Tibial nerve (tissue), 4 donors: ENCODE measurements at places on chromosomes 2 and 18.

DNA sequence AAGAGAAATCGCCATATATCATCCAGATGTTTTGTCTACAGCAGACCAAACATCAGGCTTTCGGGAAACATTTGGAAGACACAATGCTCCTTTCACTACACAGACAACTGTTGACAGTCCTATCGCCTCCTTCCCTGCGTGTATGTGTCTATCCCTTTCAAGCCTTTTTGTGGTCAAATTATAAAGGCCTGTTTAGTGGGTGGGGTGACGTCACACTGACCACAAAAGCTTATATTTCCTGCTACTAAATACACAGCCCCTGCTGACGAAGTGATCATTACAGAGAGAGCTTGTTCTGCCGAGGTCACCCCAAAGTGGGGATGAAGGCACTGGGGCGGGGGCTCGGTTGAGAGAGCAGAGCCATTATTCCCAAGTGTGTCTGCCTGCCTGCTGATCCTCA, 302.7 kb upstream of the TNP1 start:
- no peak for DNase-seq

GRCh38 chr2:88955607-88956006, 264.1 kb downstream of the RPIA start:
- no peak for DNase-seq

GRCh38 chr2:69989441-69990105, 28.1 kb upstream of the ASPRV1 start:
- no peak for DNase-seq

GRCh38 chr2:62641410-62641843, 64.1 kb upstream of the EHBP1 start:
- DNase-seq = no peak

- DNase-seq = no peak
Measured at GRCh38 chr2:147628971-147629421, 215.8 kb upstream of the ACVR2A start.

DNA sequence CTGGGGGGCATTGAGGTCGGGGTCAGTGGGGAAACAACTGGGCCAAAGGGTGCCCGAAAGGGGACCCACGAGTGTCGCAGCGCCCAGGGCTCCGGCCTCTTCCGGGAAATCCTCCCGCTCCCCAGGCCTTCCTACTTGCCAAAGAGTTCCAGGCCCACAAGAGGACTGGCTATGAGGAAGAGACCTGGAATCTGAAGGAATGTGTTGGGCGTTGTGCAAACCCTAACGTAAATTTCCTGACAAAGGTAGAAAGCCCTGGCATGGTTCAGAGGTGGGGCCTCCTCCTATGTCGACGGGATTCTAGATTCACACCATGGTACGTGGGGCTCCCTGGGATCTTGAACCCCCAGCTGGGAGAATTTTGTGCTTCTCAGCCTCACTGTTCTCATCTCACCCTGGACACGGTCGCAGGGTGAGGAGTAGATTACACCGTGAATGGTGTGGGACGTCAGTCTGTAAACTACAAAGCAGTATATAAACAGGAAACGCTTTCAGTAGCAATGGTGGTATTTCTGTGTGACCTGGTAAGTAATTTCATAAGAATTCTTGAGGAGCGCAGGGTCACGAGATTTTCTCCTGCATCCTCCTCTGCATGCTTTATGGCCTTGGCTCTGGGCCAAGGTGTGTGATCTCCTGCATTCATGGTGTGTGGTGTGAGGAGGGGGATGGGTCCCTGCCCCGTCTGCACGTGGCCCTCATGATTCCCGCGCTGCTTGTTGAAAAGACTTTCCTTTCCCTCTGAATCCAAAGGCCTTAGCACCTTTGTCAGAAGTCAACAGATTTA, 868 bp downstream of the HSBP1L1 start:
- no peak for DNase-seq

DNA sequence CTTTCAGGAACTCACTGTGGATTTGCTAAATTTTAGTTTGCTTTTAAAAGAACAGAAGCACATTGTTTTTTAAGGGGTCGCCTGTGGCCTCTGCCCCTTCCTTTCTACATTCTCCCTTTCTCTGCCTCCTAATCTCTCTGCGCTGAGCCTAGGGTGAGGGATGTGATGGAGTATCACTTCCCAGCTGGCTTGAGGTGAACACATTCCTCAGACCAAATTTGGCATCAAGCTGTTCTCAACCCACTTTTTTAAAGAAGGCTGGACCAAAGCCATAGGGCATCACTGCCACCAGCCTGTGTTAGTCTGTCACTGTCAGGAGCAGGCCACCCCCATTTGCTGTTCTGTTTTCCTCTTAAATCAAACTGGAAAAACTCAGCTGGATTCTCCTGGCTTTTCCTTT, 27.4 kb downstream of the EIF4E2 start:
- no peak for DNase-seq

DNA sequence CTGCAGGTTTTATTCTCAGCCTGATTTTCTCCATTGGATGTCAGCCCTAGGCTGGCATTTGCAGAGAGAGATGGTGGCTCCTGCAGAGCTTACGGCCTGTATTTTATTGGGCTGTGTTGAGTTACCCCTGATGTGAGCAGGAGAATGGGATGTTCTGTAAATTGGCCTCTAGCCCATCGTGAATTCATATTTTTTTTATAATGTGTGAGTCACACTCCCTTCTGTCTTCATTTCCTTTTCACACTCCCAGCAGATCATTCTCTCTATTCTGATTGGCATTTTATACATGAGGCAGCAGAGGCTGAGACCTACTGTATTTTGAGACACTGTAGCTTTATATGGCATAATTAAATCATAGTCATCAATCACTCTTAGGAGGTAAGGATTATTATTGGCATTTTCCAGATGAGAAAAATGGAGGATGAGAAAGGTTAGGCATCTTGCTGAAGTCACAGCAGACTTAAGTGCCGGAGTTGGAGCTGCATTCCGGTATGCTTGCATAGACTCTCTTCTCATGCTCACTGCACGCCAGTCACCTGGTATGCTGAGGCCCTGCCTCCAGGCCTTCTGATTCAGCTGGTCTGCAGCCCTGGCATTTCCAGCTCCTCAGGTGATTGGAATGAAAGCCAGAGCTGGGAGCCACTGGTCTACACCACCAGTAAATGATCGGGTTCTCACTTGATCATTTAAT, 142.4 kb downstream of the NEDD4L start:
- DNase-seq = no peak

DNA sequence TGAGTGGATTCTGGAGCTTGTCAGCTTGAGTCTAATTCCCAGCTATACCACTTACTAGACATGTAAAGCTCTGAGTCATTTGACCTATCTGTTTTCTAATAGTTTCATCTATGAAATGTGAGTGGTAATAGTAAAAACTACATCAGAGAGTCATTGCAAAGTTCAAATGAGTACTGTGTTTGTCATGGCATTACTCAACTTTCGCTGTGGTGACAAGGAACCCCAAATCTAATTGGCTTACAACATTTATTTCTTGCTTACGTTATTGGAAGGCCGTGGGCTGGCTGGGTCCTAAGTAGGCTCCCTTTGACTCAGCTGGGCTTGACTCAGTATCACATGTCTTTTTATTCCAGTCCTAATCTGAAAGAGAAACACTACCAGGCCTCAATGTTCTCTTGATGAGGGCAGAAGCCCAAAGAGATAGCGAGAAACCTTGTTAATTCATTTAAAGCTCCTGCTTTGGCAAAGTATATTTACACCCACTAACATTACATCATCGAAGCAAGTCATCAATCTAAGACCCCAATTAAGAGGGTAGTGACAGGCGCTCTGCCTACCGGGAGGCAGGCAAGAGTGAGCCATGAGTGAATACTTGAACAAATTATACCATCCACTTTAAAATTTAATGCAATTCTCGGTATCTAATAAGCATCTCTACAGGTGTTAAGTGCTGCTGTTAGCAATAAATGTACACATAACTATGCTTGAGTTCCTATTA, 431.8 kb upstream of the SPHKAP start:
- no peak for DNase-seq

DNA sequence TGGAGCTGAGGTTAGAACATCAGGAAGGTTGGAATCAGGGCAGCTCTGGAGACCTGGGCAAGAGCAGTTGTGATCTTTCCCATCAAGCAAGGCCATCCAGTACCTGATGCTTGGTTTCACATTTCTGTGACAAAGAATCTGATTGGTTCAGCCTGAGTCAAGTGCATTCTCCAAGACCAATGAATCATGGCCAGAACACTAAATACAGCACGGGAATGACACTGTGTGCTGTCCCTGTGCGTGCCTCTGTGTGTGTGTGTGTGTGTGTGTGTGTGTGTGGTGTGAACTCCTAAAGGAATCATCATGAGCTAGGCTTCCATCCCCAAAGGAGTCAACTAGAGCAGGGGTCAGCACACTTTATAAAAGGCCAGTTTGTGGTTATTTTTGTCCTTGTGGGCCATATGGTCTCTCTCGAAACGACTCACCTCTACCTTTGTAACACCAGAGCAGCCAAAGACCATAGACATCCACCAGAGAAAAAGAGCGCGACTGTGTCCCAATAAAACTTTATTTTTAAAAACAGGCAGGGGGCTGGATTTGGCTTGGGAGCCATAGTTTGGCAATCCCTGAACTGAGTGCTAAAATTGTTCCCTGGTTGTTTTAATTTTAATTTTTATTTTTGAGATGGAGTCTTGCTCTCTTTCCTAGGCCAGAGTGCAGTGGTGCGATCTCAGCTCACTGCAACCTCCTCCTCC, 99.7 kb downstream of the INHBB start:
- no peak for DNase-seq

GRCh38 chr2:106107509-106108131, 86.5 kb downstream of the UXS1 start:
- no peak for DNase-seq

DNA sequence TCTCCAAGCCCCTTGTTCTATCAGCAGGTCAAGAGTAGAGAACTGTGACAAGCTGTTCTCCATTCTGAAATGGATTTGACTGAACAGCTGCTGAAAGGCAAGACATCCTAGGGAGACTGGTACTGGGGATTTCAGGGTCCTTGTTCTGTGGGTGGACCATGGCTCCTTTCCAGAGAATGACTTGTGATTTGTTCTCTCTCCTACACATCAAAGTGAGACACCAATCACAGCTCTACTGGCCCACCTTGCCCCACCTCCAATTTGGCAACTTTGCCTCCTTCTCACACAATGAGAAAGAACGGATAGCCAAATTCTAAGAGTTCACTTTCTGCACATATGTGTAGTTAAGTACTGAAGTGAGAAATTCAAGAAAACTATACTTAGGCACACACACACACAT, 67.4 kb downstream of the BCL11A start:
- no peak for DNase-seq

GRCh38 chr2:206978746-206979145, 39.4 kb downstream of the CPO start:
- DNase-seq = no peak

DNA sequence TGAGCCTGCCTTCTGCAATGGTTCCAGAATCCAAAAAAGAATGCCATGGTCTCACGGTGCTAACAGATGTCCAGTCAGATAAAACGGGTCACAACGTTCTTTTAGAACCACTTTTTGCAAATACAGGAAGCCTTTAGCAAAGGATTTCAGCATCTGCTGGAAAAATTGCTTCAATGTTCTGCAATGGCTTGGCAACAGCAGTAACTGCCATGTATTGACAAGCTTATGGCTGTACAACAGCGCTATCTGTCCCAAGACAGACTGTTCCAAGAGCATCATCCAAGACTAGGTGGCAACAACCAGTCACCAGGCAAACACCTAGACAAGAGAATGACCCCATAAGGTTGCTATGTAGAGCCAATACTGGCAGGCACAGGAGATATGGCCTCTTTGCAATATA, 37.6 kb upstream of the RIOK3 start:
- no peak for DNase-seq

DNA sequence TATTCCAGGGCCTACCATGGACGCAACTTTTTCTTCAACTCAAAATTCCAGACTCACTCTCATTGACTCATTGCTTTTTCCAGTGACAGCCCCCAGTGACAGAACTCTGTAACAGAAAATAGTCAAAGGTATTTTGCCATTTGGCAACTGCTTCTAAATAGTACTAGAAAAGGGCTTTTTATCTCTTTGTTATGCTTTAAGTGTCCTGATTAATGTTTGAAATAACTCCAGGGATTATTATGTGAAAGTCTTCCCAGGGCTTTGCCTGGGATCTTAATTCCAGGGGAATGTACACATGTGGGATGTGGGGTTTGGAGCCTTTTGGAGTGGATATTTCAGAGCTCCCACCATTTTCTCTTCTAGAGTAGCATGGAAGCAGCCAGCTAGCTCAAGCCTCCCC, 198.8 kb downstream of the KCNS3 start:
- DNase-seq = no peak

GRCh38 chr2:11976073-11976472, 229.6 kb downstream of the LPIN1 start:
- no peak for DNase-seq

GRCh38 chr18:9581667-9582066, 32.7 kb downstream of the PPP4R1 start:
- DNase-seq = no peak

DNA sequence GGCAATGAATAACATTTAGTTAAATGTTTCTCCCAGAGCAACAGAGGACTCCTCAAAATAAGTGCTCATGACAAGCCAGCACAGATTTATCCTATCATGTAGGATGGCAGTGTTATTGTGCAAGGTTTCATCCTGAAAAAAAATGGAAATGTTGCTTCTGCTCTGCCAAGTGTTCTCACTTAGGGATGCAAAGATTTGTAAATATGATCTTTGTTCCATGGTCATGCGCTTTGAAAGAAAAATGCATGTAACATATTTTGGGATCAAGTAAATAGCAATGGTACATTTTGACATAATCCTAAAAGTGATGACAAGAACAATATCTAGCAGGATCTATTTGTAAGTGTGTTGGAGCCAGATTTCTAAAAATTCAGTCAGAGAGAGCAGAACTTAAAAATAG, 229.5 kb upstream of the CCDC150 start:
- DNase-seq = no peak

DNA sequence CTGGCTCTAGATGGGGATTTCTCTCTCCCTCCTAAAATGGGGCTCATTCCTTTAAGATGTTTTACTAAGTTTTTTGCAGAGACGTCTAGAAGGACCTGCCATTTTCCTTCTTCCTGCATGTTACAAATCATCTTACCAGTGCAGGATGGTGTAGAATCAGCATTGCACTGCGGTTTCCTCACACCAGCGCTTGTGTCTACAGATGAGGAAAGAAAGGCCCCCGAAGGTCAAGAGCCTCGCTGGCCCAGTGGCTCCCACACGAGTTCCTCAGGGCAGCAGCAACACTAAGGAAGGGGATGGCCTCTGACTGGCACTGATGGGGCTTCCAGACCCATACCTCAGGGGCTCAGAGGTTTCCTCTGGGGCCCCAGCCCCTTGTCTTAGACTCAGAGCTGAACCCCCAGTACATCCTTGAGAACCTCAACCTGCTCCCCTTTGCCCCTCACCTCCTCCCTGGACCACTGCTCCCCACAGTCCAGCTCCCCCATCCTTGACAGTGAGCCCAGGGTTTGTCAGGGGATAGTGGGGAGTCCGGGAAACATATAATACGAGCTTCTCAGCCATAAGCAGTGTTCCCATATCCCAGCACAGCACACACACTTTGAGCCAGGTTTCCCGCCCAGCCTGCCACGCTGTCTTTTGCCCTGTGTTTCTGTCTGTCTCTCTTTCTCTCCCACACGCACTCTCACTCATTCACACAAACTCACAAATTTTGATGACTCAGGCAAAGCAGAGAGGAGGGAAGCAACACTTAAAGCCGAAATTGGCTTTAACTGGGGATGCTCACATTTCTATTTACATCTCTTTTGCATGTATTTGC, 29.4 kb downstream of the ZFP36L2 start:
- no peak for DNase-seq

GRCh38 chr2:179661986-179662385, 199.4 kb downstream of the ZNF385B start:
- no peak for DNase-seq

GRCh38 chr2:16674154-16674553, 8.5 kb upstream of the CYRIA start:
- no peak for DNase-seq
